ENCODE measurements at places on chromosomes 12 and 14.

- no peak for DNase-seq
These were observed 17.1 kb downstream of the OTUB2 start for GRCh38 chr14:94043111-94043755.

DNA sequence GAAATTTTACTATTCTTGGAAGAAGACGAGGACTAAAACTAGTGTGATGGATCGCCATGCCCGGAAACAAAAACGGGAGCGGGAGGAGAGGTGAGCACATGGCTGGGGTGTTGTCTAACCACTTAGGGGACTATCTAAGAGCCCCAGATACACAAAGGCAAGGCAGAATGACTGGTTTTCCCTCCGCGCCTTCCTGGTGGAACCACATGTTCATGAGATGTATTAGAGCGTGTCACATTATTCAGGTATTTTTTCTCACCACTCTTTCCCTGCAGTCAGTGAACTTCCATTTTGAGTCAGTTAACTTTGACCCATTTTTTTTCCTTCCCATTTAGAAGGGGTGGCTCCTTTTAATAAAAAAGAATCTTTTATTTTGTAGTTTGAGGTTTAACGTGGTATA lies 68.8 kb upstream of the TRAF3 start:
- DNase-seq, result no peak

GRCh38 chr12:46585854-46586621 lies 213.5 kb upstream of the SLC38A2 start:
- DNase-seq, result peak; percentile 36

GRCh38 chr14:84253326-84253725 lies 1276.6 kb upstream of the FLRT2 start:
- DNase-seq, result no peak

DNA sequence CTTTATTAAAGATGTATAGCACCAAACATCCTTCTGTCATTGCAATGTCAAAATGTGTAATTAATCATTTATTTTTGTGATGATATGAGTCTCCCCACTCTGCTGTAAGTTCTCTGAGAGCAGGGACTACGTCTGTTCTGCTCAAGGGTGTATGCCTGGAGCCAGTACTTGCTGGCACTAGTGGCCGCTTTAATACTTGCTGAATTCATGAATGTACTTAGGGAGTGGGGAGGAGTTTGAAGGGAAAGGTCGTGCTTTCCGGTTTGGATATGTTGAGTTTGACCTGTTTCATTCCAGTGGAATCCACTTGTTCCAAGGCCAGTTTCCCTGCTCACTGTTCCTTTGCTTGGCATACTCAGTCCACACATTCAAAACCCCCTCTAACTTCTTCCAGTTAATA lies 1.9 kb upstream of the DCAF5 start:
- DNase-seq, result no peak

- DNase-seq, result peak; percentile 23
These were observed 294.3 kb downstream of the APAF1 start for GRCh38 chr12:98939350-98939749.
